ENCODE measurements at places on chromosomes 16 and 17.
A peak's percentile ranks its signal among the peaks of the same experiment; 100 is the strongest.

- DNase-seq = no peak
Observed at GRCh38 chr16:66668777-66669444, 27.6 kb downstream of the CMTM4 start.

GRCh38 chr16:66408163-66409048, 18.7 kb upstream of the BEAN1 start:
- peak; percentile 93 for DNase-seq

DNA sequence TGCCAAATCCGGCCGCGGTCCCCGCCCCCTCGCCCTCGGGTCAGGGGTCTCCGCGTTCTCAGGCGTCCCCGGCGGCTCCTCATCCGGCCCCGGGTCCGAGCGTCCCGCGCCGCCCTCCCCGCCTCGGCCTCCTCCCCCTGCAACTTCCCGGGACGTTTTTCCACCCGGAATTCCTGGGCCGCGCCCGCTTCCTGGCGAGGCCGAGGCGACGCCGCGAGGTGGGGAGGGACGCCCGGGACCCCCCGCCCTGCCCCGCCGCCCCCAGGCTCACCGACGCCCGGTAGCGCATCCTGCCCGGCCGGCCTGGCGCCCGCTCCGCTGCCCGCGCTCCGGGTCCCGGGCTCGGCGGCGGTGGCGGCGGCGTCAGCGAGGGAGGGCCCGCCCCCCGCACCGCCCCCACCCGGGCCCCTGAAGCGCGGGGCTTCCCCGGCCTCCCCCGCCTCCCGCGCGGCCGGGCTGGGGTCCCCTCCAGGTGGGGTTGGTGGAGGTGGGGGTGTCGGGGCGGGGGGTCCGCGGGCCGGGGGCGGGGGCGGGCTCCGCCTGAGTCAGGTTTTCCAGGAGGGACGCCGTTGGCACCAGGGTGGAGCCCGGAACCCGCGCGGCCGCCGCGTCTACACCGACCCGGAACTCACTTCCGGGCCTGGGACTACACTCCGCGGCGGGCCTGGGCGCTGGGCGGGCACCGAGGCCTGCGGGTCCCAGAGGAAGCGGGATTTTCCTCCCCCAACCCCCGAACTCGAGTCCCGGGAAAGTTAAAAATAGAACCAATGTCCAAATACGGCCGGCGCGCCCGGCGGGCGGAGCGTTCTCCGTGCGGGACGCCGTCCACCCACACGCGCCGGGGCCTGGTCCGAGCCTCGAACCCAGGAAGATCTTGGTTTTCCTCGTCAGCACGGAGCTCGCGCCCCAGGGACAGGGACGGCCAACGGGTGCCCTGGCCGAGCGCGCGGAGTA, 6.8 kb downstream of the MYO1C start:
- DNase-seq = peak; percentile 93

DNA sequence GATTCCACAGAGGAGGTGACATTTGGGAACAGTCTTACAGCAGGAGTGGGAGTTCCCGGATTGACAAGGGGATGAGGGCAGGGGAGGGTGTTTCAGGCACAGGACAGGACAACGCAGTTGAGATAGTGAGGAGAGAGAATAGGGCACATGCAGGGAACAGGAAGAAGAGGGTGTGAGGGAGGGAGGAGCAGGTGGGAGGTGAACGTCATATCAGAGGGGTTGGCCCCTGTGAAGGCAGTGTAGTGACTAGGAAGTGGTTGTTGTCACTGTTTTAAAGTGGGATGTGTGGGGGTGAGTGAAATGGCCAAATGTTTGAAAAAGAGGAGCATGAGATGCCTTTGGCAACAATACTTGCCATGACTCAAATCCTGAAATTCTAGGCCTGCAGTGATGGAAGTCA, 12.2 kb downstream of the PRKCB start:
- DNase-seq = no peak

DNA sequence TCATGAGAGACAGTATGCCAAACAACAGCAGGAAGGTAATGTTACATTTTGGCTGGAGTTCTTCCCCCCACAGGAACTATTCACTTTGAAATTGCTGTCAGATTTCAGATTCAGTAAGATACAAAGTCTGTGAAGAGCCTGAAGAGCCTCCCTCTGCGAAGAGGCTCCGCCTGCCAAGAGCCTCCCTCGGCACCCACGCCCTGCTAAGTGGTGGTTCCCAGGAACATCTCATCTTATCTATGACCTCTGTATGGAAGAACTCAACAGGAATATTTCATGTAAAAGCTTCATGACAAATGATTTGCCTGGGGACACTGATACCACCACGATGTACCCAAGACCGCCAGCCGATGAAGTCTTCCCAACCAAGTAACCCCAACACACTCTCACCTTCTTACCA, 3.2 kb downstream of the ZC3H7A start:
- no peak for DNase-seq
